ENCODE measurements at places on chromosomes 7 and 10. TPM values are rescaled to one million over a fixed set of nuclear protein-coding genes. Genes with fewer than 3 reads are reported as not detected.

GRCh38 chr7:42096681-42097561 lies 140.1 kb downstream of the GLI3 start:
- no peak overlapping the region for H3K4me3 ChIP-seq
- H3K27me3 ChIP-seq = no peaks in the 10 kb centered on the region
- no peaks in the 10 kb centered on the region for H3K36me3 ChIP-seq
- H3K4me1 ChIP-seq = no peaks in the 10 kb centered on the region

Gene FASTK
- 100 TPM for total RNA-seq

Gene CALCR
- not detected for total RNA-seq

- peaks cover 6% of the 10 kb centered on the region for H3K4me1 ChIP-seq
- H3K27me3 ChIP-seq = no peaks in the 10 kb centered on the region
- H3K4me3 ChIP-seq = no peak overlapping the region
These were observed 33.5 kb downstream of the ZNF800 start for GRCh38 chr7:127359011-127359410.

Gene ANKRD61
- total RNA-seq = not detected

Gene SPOCK2
- total RNA-seq = 371 TPM

DNA sequence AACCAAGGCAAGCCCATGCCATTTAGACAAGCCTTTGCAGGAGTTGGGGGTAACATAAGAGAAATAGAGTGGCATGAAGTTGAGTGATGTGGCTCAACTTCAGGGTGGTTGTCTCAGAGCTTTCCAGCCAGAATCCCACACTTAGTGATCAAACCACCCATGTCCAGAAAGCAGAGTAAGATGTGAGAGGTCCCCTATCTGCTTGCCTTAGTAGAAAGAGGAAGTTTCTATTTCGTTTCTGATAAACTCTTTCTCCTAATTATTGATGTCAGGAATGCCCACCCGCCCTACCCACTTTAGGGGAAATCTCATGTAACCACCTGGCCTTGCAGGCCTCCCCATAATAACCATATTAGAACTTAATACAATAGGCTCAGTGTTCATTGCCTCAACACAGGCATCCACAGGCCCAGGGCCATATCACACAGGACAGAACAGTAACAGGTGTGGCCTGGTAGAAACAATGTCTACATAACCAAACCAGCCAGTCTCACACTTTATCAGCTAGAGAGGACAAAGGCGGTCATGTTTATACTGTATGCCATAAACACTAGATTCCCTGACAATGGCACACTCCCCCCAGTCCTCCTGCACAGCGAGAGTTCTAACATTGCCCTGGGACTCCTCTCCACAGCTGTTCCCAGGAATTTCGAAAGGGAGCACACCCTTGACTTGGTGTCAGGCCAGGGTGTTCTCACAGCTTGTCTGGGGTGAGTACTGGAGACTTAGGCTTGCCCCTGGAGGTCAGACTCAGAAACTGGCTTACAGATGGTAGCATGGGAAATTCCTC lies 364.4 kb downstream of the CXCL12 start:
- H3K27ac ChIP-seq = no peak overlapping the region
- peaks cover 10% of the 10 kb centered on the region for H3K27me3 ChIP-seq
- H3K4me1 ChIP-seq = peaks cover 3% of the 10 kb centered on the region
- no peak for DNase-seq
- H3K36me3 ChIP-seq = no peaks in the 10 kb centered on the region

Gene CCDC146
- total RNA-seq = 10.8 TPM

Gene SEMA4G
- 1.2 TPM for total RNA-seq

- H3K4me3 ChIP-seq = no peak overlapping the region
- H3K36me3 ChIP-seq = peaks cover 12% of the 10 kb centered on the region
- no peak overlapping the region for H3K27ac ChIP-seq
- DNase-seq = no peak
- peaks cover 42% of the 10 kb centered on the region for H3K4me1 ChIP-seq
- no peaks in the 10 kb centered on the region for H3K27me3 ChIP-seq
These were observed 34.6 kb downstream of the TRIM8 start for GRCh38 chr10:102678842-102679289.

DNA sequence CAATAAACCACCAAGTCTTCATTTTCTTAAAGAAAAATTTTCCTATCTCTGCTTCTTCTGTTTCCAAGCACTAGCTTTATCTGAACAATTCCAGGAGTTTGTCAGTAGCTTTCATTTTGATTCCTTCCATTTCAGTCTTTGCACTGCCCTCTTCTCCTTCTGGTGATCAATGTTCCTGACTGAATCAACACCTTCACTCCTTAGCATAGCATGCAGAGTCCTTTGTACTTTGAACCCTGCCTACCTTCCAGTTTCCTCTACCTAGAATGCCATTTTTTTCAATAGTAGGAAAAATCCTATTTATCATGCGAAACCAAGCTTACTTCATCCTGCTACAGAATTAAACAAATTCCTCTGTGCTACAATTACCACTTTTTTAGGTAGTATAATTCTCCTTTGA lies 1.9 kb upstream of the C10orf88 start:
- H3K36me3 ChIP-seq = peaks cover 10% of the 10 kb centered on the region
- no peak overlapping the region for H3K27ac ChIP-seq
- peaks cover 6% of the 10 kb centered on the region for H3K27me3 ChIP-seq
- no peak overlapping the region for H3K4me3 ChIP-seq

- H3K27me3 ChIP-seq = peaks cover 13% of the 10 kb centered on the region
- no peaks in the 10 kb centered on the region for H3K36me3 ChIP-seq
- H3K4me3 ChIP-seq = no peak overlapping the region
- no peaks in the 10 kb centered on the region for H3K4me1 ChIP-seq
- no peak overlapping the region for H3K27ac ChIP-seq
These were observed 15.4 kb downstream of the CLCN1 start for GRCh38 chr7:143331179-143331801.

- H3K36me3 ChIP-seq = peaks cover 20% of the 10 kb centered on the region
- peak overlapping the region; percentile 79 for H3K27ac ChIP-seq
- no peak for DNase-seq
- peaks cover 30% of the 10 kb centered on the region for H3K4me1 ChIP-seq
- peak overlapping the region; percentile 52 for H3K4me3 ChIP-seq
These were observed 36.5 kb upstream of the AP5Z1 start for GRCh38 chr7:4738711-4739527.

Gene RP9
- 12.8 TPM for total RNA-seq

GRCh38 chr10:46097576-46098317 lies 51.7 kb upstream of the MSMB start:
- peak overlapping the region; percentile 24 for H3K4me3 ChIP-seq
- H3K4me1 ChIP-seq = peaks cover 31% of the 10 kb centered on the region
- peak overlapping the region; percentile 97 for H3K27ac ChIP-seq
- DNase-seq = no peak

Gene VDAC2
- total RNA-seq = 123 TPM

DNA sequence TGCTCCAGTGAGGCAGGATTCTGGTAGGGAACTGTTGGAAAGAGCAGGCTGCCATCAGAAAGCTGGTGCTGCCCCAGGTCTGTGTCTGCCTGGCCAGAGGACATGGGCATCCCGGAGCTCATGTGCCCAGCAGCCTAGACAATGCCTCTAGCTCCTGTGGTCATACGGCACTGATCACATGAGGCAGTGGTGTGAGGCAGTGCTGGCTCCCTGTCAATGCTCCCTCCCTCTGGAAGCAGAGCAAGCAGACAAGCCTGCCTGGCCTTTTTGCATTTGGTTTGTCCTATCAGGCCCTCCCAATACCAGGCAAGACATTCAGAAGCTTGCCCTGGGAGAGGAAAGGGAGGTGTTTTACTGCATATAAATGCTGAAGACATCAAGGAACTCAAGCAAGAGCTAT lies 19.5 kb upstream of the MMP21 start:
- H3K27me3 ChIP-seq = no peaks in the 10 kb centered on the region
- no peak for DNase-seq
- no peak overlapping the region for H3K27ac ChIP-seq
- H3K36me3 ChIP-seq = peaks cover 12% of the 10 kb centered on the region
- H3K4me3 ChIP-seq = no peak overlapping the region
- no peaks in the 10 kb centered on the region for H3K4me1 ChIP-seq

DNA sequence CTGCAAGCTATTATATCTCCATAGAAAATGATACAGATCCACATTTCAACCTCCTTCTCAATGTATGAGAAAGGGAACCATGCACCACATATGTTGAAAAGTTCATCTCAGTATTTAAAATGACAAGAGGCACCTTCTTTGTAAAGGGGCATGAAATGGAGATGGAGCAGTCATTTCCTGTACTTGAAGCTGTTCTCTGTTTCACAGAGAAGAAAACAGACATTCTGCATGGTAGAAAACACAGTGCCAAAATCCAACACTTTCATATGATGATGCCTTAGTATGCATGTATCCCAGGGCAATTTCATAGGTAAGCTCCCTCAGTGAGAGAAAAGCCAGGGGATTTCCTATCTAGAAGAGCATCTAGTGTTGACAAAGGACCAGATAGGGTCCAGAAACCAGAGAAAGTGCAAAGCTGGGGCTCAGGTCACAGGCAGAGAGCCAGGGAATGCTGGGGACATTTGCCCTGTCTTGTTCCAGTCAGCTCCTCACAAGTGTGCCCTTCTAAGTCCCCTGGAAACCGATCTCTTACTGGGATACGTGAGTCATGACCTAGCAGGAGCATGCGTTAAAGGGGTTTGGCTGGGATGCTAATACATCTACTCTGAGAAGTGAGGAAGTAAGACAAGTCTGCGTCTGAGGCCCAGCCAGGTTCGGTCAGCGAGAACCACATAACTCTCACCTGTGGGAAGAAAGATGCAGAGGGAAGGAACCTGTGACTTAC lies 118.7 kb downstream of the ICA1 start:
- no peak for DNase-seq
- no peaks in the 10 kb centered on the region for H3K27me3 ChIP-seq
- H3K4me1 ChIP-seq = peaks cover 12% of the 10 kb centered on the region
- H3K36me3 ChIP-seq = no peaks in the 10 kb centered on the region
- H3K4me3 ChIP-seq = no peak overlapping the region

Gene CACNA2D1
- total RNA-seq = not detected

- H3K27ac ChIP-seq = no peak overlapping the region
- H3K4me3 ChIP-seq = no peak overlapping the region
- DNase-seq = peak; percentile 39
- peaks cover under 1% of the 10 kb centered on the region for H3K4me1 ChIP-seq
- peaks cover 2% of the 10 kb centered on the region for H3K27me3 ChIP-seq
- no peaks in the 10 kb centered on the region for H3K36me3 ChIP-seq
These were observed 15.9 kb downstream of the LAMB4 start for GRCh38 chr7:108114117-108114841.

Gene CHRM2
- total RNA-seq = not detected

Gene EEPD1
- 2.0 TPM for total RNA-seq

- H3K27me3 ChIP-seq = peaks cover 6% of the 10 kb centered on the region
- DNase-seq = no peak
- H3K27ac ChIP-seq = no peak overlapping the region
These were observed 160.3 kb downstream of the SNX10 start for GRCh38 chr7:26451997-26452396.

Gene GPER1
- total RNA-seq = 0.19 TPM

GRCh38 chr10:69878038-69878437 lies 76.3 kb downstream of the COL13A1 start:
- no peaks in the 10 kb centered on the region for H3K36me3 ChIP-seq
- no peaks in the 10 kb centered on the region for H3K4me1 ChIP-seq
- no peak for DNase-seq
- no peak overlapping the region for H3K27ac ChIP-seq
- peaks cover 16% of the 10 kb centered on the region for H3K27me3 ChIP-seq

DNA sequence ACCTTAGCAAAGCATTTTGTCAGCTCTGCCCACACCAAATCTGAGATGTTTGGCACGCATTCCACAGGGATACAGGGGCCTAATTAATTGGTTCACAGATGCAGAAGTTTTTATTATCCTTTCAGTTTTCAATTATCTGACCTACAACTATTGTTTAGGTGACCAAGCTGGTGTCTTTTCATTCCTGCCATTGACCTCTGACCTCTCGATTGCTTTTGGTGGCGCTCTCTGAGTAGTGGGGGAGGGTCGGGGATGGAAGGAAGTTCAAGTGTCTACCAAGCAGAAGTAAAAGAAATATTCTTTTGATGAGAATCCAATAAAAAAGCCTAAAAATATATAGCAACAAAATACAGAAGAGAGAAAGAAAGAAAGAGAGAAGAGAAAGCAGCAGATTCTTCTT lies 28.8 kb upstream of the KDM7A start:
- peaks cover 14% of the 10 kb centered on the region for H3K4me1 ChIP-seq
- H3K4me3 ChIP-seq = no peak overlapping the region
- no peak overlapping the region for H3K27ac ChIP-seq
- H3K36me3 ChIP-seq = no peaks in the 10 kb centered on the region
- no peak for DNase-seq

- no peak for DNase-seq
- H3K4me1 ChIP-seq = no peaks in the 10 kb centered on the region
- no peak overlapping the region for H3K27ac ChIP-seq
These were observed 289.1 kb downstream of the FGFR2 start for GRCh38 chr10:121309164-121309563.

GRCh38 chr7:51268859-51269258 lies 47.8 kb downstream of the COBL start:
- H3K27me3 ChIP-seq = no peaks in the 10 kb centered on the region
- H3K4me3 ChIP-seq = no peak overlapping the region
- no peaks in the 10 kb centered on the region for H3K36me3 ChIP-seq

DNA sequence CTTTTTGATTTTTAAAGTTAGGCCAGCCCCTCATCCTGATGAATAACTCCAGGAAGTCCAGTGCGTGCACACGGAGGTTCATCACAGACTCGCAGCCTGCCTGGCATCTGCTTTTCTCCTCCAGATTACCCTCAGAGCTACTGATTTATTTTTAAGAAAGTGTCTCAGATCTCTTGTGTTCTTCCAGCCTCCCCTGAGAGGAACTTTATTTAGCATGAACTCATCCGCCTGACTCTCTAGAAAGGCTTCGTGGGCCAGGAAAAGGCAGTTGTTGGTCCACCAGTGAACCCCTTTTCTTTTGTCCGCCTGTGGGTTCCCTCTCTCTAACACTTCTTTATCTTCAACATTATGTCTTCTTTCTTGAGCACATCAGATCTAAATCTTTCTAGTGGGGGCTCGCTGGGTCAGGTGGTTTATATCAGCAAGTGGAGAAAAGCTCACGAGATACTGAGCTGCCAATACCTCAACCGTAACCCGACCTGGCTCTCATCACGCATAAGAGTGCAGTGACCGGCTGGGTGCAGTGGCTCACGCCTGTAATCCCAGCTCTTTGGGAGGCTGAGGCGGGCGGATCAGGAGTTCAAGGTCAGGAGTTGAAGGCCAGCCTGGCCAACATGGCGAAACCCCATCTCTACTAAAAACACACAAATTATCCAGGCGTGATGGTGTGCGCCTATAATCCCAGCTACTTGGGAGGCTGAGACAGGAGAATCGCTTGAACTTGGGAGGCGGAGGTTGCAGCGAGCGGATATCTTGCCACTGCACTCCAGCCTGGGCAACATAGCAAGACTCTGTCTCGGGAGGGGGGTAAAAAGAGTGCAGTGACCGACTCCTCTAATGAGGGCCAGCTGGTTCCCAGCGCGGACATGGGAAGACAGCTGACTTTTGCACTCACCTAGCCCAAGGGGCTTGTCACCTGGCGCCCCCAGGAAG lies 162.3 kb downstream of the CCDC3 start:
- no peak overlapping the region for H3K4me3 ChIP-seq
- no peaks in the 10 kb centered on the region for H3K36me3 ChIP-seq
- no peaks in the 10 kb centered on the region for H3K4me1 ChIP-seq
- H3K27ac ChIP-seq = no peak overlapping the region
- H3K27me3 ChIP-seq = no peaks in the 10 kb centered on the region

Gene MOGAT3
- total RNA-seq = not detected

Gene MMD2
- not detected for total RNA-seq

Measured in activated naive CD8-positive, alpha-beta T cell treated with anti-CD3 and anti-CD28 coated beads, Interleukin-2, amount 10 ng/mL, durations not matched to agents 7 days and 5 days (primary cell).